Stimulated activated CD8-positive, alpha-beta memory T cell treated with anti-CD3 and anti-CD28 coated beads, Interleukin-7, amount 100 ng/mL, for 1 hour (primary cell): ENCODE measurements at places on chromosomes 5 and 9.

DNA sequence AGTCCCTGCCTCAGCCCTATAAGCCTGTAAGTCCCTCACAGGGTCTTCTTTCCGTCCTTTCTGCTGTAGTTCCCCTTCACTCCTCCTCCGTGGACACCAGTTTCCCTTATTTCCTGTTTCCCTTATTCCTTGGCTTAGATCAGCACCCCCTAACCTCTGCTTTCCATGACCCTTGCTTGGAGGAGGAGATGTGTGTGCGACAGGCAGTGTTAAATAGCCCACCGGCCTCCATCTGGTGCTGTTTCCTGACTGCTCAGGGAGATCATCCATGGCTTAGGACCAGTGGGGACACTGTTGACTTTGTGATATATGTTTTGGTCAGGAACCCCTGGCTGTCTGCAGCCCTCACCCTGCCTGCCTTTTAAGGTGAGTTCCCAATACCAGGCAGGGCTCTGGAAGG lies 34.1 kb upstream of the PSD2 start:
- no peak for DNase-seq

DNA sequence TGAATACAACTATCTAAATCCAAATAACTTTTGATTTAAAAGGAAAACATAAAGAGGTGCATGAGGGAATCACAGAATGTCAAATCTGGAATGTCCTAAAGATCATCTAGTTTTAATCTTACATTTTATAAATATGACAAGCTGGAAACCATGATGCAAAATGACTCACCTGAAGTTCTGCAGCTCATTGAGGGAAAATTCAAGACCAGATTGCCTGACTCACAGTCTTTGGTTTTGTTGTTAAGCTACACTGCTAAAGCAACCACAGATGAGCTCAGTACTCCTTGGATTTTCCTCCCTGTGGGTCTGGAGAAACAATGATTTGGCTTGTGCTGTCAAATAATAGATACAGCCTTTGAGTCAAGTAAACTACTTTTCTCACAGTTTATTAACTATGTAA lies 19.1 kb upstream of the EDIL3 start:
- no peak for DNase-seq

- DNase-seq = no peak
These were observed 247.4 kb downstream of the PRELID2 start for GRCh38 chr5:145587710-145588109.

GRCh38 chr5:3277590-3278196 lies 317.9 kb upstream of the IRX1 start:
- no peak for DNase-seq

- DNase-seq = no peak
These were observed 4.4 kb downstream of the CRB2 start for GRCh38 chr9:123360161-123361085.

GRCh38 chr5:40501711-40502444 lies 177.8 kb upstream of the PTGER4 start:
- DNase-seq = no peak

- no peak for DNase-seq
These were observed 115.3 kb downstream of the MACIR start for GRCh38 chr5:103373597-103374472.

DNA sequence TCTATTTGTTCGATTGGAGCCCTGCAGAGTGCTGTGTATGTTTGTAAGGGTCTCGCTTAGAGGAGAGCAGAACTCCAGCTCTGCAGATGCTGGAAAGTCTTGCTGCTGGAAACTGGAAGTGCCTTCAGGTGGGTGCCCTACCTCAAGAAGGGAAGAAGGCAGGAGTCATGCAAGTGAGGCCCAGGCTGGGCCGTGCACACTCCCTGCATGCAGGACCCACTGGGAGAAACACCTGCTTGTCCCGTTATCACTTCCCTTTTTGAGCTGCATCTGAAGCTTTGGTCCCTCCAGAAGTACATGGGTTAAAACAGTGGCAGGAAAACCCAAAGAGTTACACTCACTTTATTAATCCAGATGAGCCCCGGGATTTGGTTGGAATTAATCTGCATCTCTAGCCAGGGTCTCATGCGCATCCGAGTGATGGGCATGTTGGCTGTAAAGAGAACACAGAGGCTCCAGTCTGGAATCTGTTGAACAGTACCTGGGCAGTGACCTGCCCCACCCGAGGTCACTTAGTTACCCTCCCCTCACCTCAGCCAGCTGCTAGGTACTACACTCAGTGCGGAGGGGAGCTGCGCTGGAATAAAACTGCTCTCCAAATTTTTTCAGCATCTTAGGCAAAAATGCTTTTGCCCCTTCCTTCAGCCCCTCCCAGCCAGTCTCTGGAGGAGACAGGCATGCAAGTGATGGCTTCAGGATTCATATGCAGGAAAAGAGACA lies 1.4 kb downstream of the IRF1 start:
- no peak for DNase-seq
